ENCODE measurements at places on chromosomes 6 and 20.

- peak; percentile 10 for DNase-seq
These were observed 93.9 kb downstream of the SPTLC3 start for GRCh38 chr20:13102694-13103093.

GRCh38 chr20:8005033-8005432 lies 14.5 kb downstream of the TMX4 start:
- no peak for DNase-seq

DNA sequence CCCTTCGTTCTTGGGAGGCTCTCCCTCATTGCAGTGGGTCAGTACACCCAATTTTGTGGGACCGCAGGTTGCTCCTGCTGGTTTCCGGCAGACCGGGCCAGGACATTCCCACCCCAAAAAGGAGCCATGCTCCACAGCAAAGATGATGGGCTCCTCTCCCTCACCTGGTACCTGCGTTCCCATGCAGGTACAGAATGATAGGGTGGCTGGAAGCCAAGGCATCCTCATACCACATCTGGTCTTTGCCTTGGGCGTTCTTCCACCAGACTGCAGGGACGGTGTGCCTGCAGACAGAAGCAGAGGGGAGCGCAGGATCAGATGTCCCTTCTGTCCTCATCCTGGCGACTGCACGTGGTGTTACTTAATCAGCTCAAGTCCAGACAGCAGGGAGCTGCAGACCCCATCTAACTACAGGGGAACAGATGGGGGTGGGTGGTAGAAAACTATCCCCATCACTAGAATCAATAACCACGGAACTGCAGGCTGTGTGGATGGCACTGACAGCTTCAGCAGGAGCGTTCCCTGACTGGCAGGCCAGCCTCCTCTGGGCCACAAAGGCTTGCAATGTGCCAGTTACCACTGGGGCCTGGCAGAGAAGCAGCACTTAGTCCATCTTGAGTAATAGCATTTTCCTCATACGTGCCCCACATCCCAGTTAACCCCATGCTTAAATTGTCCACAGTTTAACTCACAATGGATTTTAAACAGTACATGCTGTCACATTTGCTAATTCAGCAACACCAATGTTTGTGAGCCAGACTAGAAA lies 70.4 kb downstream of the ABHD12 start:
- no peak for DNase-seq

- no peak for DNase-seq
These were observed 122.3 kb downstream of the PREX1 start for GRCh38 chr20:48705240-48706115.

DNA sequence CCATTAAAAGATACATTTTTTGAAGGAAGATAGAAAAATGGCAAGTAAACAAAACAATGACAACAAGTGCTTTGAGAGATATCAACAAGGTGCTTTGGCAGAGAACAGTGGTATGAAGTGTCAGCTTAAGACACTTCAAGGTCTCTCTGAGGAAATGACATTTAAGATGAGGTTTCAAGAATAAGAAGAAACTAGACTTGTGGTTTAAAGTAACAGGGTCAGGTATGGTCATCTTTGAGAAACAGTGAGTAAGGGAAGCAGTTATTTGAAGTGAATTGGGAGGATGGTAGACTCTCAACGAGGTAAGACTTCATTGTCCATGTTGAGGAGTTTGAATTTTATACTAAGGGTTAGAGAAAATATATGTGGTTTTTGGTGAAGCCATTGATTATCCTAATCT lies 77.8 kb downstream of the SYCP2L start:
- DNase-seq: no peak

DNA sequence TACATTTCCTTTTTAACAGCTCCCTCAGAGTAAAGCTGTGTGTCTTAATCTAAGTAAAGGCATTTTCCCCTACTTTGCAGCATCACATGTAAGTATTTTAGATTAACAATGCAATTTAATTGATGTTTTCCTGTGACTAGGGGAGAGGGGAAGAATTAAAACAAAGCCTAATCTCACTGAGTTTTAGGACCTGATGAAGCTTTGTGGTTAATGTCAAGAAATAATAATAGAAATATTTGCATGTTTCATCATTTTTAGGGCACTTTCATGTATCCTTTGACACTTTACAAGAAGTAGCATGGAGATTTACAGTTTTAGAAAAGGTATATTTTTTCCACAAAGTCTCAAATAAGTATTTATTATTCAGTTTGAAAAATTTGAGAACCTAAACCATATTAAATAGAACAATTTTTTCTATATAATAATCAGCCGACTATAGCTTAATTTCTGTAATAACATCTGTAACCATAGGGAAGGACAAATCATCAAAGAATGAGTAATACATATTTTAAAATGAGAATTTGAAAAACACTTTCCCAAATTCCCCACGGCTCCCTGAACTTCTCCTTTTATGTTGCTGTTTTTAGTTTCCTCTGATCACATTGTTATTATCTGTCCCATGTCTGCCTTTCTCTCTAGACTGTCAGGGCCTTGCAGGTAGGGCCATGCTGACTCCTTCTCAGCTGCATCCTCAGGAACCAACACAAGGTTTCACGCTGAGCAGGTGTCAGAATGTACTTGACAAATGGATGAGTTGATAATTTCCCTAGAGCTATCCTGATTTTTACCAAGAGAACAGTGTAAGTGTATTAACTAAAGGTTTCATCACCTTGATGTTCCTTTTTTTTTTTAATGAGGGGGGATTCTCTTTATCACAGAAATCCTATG lies 338.1 kb downstream of the SYNE1 start:
- DNase-seq: no peak

DNA sequence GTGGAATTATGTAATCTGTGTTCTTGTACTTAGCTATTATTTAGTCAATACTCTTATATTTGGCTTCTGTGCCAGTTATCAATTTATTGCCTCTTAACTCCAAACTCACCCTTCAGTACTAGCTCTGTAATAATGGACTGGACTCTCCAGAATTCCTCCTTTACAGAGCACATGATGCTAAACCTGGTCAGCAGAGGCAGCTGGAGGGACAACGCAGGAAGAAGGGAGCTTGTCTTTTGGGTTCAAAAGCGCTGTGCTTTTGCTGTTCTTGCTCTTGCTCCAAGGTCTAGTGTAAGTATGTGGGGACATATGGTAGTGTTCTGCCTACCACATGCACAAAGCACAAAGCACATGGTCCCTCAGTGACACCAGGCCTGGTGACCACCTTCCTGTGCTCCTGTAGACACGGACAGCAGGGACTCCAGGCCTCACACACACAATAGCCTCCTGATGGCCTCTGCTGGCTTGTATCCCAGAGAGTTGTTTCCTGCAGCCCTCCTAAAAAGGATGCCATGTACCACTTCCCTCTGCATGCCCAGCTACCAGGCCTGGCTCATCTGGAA lies 46.1 kb downstream of the CHD6 start:
- no peak for DNase-seq

DNA sequence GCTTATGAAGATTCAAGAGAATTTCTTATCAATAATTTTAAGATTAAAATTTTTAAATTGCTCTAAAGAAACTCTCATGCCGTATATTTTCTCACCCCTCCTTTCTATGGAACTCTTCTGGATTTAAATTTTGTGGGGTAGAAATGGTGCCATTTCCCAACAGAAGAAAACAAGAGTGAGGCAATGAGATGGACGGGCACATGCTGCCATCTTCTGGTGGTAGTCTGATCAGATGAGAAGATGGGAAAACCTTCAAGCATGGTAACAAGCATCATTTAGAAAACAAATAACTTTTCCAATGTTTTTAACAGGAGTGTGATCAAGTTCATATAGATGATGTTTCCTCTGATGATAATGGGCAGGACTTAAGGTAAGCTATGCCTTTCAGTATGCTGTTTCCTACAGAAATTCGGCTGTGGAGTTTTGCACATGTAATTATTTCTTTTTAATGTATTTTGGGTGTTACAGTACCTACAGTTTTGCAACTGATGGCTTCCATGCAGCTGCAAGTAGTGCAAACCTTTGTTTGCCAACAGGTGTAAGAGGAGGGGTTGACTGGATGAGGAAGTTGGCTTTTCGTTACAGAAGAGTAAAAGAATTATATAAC lies 271.4 kb downstream of the EYA4 start:
- peak; percentile 11 for DNase-seq

DNA sequence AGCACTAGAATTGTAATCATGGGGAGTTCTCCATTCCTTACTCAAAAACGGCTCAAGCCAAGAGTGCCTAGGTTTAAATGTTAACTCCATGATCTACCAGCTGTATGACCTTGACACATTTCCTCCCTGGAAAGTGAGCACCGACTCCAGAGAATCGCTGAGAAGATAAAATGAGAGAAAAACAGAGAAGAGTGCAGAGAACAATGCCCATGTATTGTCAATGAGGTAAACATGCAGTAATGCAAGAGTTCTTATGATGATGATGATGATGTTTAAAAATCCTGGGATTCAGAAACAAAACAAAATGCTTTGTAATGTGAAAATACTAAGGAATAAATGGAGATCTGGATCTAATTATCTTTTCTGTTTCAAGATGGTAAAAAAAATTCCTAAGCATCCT lies 64.8 kb upstream of the BEND6 start:
- no peak for DNase-seq

DNA sequence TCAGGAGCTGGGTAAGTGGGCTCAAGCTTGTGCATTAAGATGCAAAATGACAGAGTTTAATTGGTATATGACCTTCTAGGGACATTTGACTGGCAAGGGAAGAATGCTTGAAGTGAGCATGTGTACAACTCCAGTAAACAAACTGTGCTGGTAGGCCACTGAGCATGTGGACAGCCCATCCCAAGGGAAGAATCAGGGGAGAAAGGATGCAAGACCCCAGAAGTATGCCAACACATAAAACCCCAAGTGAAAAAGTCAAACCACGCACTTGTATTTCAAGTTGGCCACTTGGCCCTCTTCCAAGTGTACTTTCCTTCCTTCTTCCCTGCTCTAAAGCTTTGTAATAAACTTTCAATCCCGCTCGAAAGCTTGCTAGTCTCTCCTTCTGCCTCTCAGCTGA lies 10.4 kb upstream of the THBD start:
- DNase-seq: no peak

- no peak for DNase-seq
These were observed 190.2 kb upstream of the SSTR4 start for GRCh38 chr20:22844959-22845358.

DNA sequence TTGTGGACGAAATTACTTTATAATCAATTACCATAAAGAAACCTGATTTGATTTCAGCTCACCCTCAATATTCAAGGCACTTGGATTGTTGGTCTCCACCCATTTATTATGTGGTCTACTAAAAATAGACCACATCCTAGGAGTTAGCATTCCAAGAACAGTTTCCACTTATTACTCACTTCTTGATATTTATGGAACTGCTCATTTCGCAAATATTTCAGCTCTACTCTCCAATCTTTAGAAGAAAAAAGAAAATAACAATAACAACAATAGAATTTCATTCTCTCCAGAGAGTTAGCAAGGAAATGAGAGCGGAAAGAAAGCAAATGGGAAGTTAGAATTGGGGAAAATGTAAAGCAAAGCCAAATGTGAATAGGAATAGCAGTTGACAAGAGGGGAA lies 26.2 kb upstream of the HDAC2 start:
- no peak for DNase-seq

DNA sequence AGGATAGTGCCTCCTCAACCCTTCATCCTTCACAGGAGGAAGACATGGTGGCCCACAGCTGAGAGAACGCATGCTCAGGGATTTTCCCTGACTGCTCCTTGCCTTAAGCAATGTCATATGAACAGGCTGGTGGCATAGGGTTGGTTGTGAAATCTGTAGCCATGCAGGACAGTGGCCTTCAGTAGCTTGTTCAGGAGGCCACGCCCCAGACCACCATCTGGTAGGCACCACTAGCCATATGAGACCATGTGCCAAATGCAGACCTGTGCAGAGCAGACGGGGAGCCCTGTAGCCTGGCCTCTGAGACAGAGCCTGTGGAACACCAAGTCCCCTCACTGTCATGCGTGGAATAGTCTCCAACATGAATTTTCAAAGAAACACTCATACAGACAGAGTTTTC lies 76.5 kb downstream of the ADTRP start:
- DNase-seq: no peak

GRCh38 chr6:85114581-85114935 lies 335.3 kb upstream of the NT5E start:
- no peak for DNase-seq

DNA sequence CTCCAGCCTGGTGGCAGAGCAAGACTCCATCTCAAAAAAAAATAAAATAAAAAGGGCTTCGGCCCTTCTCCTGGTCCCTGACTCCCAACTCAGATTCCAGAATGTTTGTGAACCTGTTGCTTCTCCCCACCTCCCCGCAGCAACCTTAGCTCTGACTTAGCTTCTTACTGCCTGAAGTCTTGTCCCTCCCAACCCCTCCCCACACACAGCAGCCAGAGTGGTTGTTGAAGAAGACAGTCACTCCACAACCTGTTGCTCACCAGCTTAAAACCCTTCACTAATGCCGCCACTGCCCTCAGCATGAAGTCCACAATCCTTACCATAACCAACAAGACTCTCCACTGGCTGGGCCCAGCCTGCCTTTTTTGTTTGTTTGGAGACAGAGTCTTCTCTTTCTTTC lies 6.5 kb upstream of the PTPRT start:
- DNase-seq: no peak

- no peak for DNase-seq
These were observed 25.6 kb downstream of the PRPF6 start for GRCh38 chr20:64006490-64006889.

DNA sequence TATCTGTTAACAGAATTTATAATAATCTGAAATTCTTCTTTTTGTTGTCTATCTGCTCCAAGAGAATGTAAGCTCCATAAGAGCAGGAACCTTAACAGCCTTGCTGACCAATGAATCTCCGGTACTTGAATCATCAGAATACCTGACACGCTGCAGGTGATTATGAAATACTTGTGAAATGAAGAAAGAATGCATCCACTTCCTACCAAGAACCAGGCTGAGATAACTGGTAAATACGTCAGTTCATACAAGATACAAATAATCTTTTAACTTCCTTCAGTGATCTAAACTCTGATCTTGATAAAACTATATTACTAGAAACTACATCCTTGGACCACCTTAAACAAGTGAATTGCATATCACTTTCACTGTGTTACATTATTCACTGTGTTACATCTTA lies 116.2 kb downstream of the MAP3K5 start:
- no peak for DNase-seq

DNA sequence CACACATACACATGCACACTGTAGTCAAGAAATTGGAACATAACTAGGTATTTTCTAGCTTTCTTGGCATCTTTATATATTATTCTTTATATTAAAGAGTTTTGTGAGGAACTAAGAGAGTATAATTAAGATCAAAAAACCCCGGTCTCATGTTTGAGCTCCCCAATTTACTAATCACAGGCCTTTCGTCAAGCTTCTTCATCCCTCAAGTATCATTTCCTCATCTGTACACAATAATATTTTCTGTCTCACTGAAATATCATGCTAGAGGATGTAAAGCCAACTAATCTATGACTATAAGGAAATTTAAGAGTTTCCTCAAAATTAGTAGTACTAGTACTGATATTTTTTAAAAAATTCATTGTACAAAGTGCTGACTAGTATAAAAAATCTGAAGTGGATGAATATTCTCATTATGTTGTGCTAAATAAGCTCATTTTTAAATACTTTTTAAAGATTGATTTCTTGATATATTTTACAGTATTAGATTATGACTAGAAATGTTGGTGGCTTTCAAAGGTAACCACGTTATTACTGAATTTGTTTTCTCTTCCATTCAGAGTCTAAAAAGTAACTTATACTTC lies 28.0 kb downstream of the PEX3 start:
- DNase-seq: no peak

Data from T47D (cell line).